Bladder microvascular endothelial cell (primary cell): ENCODE measurements at places on chromosomes 6 and 20. TPM values are rescaled to one million over a fixed set of nuclear protein-coding genes. Genes with fewer than 3 reads are reported as not detected.

KCNK17 gene
- not detected in 2 replicates for total RNA-seq

FAM162B gene
- 0.16 and 3.5 TPM in 2 replicates for total RNA-seq

SDCBP2 gene
- 2.6 and 6.0 TPM in 2 replicates for total RNA-seq

PDRG1 gene
- 4.4 and 6.9 TPM in 2 replicates for total RNA-seq

GINS1 gene
- total RNA-seq = 8.8 and 14.9 TPM in 2 replicates

TINAG gene
- not detected in 2 replicates for total RNA-seq

CCN5 gene
- total RNA-seq = not detected in 2 replicates

FABP7 gene
- total RNA-seq = not detected in 2 replicates

PROKR2 gene
- not detected in 2 replicates for total RNA-seq

MACROD2 gene
- 0.65 and 1.3 TPM in 2 replicates for total RNA-seq

NDUFAF4 gene
- 5.5 and 9.3 TPM in 2 replicates for total RNA-seq

OR2H2 gene
- total RNA-seq = not detected in 2 replicates

PCED1A gene
- total RNA-seq = 11.5 and 22.4 TPM in 2 replicates

BEND6 gene
- total RNA-seq = under 0.01 and 0.19 TPM in 2 replicates

HDGFL1 gene
- total RNA-seq = not detected in 2 replicates

GMPR gene
- total RNA-seq = 14.6 and 19.3 TPM in 2 replicates

HSPA1B gene
- total RNA-seq = 64.1 and 91.7 TPM in 2 replicates

FAM217A gene
- total RNA-seq = not detected in 2 replicates

RNF182 gene
- total RNA-seq = 0.65 and 2.5 TPM in 2 replicates

ITCH gene
- 40.5 and 109 TPM in 2 replicates for total RNA-seq

TAP1 gene
- total RNA-seq = 65.6 and 77.2 TPM in 2 replicates

UST gene
- 0.16 and 0.25 TPM in 2 replicates for total RNA-seq

C2 gene
- total RNA-seq = not detected in 2 replicates

RGS19 gene
- total RNA-seq = 17.2 and 20.6 TPM in 2 replicates

PHF10 gene
- 31.7 and 53.7 TPM in 2 replicates for total RNA-seq
